Pancreas (tissue), 10 donors: ENCODE measurements at places on chromosomes 5 and 9. TPM values are rescaled to one million over a fixed set of nuclear protein-coding genes. Genes with fewer than 3 reads are reported as not detected.

Gene CAMK2A
- 0.03 TPM for total RNA-seq

Gene SPATA31D4
- total RNA-seq, result not detected

- H3K36me3 ChIP-seq, result no peaks in the 10 kb centered on the region
- no peak overlapping the region for H3K27ac ChIP-seq
- DNase-seq, result no peak
These were observed 602.1 kb downstream of the PSAT1 start for GRCh38 chr9:78899006-78899405.

DNA sequence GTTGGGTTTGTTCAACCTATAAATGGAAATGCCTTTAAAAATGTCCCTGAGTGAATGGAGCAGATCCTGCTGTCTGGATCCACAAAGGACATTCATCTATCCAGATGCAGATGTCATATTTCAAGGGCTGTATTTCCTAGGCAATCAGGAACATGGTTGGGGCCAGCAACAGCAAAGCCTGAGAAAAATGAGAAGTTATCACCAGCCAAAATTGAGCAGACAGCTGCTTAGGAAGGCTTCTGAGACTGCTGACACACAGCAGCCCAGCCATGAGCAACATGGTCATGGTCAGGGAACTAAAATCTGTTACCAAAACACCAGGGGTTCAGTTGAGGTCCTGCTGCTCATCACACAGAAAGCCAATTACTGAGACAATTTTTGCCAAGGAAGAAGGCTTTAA is 9.2 kb upstream of the IL7R start:
- no peaks in the 10 kb centered on the region for H3K27me3 ChIP-seq
- no peaks in the 10 kb centered on the region for H3K36me3 ChIP-seq
- H3K4me3 ChIP-seq, result no peak overlapping the region
- H3K4me1 ChIP-seq, result no peaks in the 10 kb centered on the region

- H3K27ac ChIP-seq, result no peak overlapping the region
- DNase-seq, result no peak
- no peaks in the 10 kb centered on the region for H3K27me3 ChIP-seq
- no peaks in the 10 kb centered on the region for H3K4me1 ChIP-seq
- H3K4me3 ChIP-seq, result no peak overlapping the region
- H3K36me3 ChIP-seq, result no peaks in the 10 kb centered on the region
These were observed 4.0 kb upstream of the CLIC3 start for GRCh38 chr9:137000177-137000930.

GRCh38 chr5:36683821-36684434 is 77.5 kb downstream of the SLC1A3 start:
- no peak overlapping the region for H3K4me3 ChIP-seq
- H3K4me1 ChIP-seq, result no peaks in the 10 kb centered on the region
- no peaks in the 10 kb centered on the region for H3K36me3 ChIP-seq
- H3K27ac ChIP-seq, result no peak overlapping the region
